Effector CD4-positive, alpha-beta T cell (primary cell): ENCODE measurements at places on chromosomes 3 and 15.

DNA sequence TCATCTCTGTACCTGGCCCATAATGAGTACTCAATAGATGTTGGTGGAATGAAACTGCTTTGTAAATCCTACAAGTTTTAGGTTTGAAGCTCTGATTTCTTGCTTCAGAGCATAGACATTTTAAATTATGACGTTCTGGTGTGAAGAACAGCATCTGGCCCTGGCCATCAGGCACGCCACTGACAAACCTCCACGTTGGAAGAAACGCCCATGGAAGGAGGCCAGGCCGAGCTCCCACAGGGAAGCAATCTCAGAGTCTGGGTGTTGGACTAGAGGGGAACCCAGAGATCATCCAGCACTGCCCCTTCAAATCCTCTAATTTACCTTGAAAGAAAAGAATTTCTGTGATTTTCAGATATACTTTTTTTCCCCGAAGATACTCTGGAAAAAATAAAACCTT, 328.1 kb upstream of the RGMA start:
- DNase-seq, result no peak

DNA sequence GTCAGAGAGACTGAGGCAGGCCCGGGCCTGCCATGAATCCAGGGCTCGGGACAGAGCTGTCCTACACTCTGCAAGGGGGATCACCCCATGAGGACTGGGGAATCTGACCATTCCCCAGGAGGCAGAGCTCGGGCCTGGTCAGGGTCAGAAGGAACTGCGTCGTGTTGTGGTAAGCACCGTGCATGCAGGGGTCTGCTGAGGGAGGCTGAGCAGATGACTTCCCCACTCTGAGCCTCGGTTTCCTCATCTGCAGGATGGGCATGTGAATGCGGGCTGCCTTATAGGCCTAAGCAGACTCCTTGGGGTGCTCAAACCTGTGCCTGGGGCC, 61.6 kb upstream of the IQSEC1 start:
- no peak for DNase-seq

DNA sequence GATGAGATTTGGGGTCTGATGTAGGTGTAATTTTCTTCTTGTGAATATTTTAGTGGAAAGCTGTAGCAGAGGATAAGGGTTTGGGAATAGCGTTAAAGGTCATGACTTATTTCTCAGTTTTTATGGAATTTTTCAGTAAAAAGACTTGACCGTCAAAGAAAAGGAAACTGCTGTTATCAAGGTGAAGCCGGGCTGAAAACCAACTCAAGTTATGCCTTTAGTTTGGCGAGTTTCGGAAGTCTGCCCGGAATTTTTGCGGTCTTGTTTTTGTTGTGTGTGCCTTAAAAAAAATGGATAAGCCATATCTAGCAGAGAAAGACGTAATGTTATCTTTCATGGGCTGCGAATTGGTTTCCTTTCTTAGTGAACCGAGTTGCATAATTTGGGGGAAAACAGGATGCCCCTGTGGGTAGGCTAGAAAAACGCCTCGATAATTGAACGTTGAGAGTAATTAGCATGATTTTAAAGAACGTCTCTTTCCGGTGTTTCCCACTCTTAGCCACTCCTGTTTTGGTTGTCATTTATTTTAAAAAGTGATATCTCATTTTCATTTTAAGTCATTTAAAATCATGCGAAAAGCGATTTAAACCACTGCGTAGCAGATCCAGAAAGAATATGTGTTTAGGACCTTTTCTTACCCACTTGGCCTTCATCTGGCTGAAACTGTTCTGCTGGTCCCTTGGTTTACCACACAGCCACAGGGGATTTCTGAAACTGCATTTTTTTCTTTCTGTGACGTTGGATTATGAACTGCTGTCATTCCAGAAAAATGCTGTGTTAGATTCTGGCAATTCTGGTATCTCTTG, 1.1 kb downstream of the NFKBIZ start:
- DNase-seq, result peak; percentile 51

DNA sequence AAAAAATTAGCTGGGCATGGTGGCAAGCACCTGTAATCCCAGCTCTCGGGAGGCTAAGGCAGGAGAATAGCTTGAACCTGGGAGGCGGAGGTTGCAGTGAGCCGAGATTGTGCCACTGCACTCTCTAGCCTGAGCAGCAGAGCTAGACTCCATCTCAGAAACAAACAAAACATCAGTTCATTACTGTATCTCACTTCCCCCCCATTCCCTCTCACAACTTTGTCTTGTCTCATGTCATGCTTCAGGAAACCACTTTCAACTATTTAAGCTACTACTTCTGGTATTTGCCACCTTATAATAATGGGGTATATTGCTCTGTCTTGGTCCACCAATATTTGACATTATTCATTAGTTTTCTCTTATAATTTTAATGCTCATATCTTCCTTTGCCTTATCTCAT, 26.2 kb downstream of the PIK3CA start:
- DNase-seq, result no peak

DNA sequence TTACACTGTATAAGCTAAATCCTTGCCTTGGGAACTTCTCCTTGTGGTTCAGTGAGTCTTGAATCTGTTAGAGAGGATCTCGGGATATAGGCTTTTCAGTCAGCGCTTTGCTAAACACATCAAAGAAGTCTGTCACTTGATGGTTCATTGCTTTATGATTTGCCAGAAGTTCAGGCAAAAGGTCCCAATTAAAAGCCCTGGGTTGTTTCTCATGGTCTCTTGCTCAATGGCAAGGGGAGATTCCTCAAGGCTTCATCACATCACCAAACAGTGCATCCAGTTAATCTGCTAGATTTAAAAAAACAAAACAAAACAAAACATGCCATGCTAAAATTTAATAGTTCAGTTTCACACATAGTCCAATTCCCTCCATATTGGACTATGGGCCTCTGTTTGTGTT, 114.8 kb downstream of the FILIP1L start:
- no peak for DNase-seq
